ENCODE measurements at places on chromosomes 6 and 20.

GRCh38 chr6:30443657-30444450, 45.5 kb upstream of the HLA-E start:
- DNase-seq, result no peak

DNA sequence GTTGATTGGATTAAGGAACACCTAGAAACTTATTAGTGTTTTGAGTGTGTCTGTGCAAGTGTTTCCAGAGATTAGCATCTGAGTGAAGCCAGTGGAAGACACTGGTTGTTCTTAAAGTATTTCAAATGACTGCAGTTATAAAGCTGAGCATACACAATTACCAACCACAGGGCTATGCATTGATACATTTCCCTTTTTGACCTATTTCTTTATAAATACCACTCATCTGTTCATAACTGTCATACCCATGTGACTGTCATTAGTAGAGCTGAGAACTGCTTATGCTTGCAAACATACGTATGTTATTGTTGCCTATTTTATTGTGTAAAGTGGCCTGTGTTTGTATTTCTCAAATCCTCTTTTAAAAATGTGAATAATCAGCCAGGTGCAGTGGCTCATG, 15.3 kb upstream of the ZC3H12D start:
- DNase-seq, result no peak

DNA sequence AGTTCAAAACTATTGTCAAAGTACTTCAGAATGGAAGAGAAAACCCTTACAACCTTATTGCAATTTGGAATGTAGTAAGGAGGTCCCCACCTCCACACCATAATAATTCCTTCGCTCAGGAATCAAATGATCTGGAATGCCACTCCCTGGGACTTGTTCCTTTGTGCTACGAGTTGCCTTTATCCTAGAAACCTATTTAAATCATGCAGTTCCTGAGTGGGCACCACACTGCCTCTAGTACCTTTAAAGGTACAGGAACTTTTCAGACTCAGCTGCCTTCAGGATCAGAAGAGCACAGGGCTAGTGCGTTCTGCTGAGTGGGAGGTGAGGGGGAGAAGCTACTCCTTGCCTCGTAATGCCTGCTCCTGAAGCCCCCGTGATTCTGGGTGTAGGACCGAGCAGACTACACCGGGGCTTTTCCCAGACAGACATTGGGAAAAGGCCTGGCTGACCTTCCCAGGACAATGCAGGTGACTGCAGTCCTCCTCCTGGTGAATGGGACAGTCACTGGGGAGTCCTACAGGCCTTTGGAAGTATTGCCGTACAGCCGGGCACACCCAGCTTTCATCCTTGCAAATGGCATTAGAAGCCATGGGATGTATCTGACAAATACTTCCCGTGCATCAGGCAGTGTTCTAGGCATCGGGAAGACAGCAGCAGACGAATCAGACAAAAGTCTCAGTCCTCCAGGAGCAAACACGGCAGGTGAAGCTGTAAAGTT, 11.8 kb upstream of the TUBB2B start:
- no peak for DNase-seq

GRCh38 chr6:133701633-133702331, 187.1 kb upstream of the TCF21 start:
- DNase-seq, result no peak

DNA sequence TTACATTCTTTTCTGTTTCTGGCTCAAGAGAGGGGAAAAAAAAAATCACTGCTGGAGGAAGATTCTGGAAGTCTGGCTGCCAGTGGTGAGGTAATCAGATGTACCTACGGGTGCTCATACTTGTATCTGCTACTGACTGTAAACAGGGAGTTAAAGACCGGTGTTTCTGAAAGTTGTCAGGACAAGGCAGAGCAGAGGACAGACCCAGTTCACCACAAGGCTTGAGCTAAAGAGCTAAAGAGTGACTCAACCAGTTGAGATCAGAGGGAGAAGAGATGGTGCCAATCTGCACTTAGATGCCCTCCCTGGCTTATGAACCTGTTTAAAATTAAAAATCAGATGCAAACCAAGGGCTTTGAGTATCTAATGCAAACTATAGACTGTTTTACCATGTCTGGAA, 55.4 kb downstream of the CEP162 start:
- no peak for DNase-seq

- no peak for DNase-seq
These were observed 153.6 kb upstream of the CST7 start for GRCh38 chr20:24795436-24795835.

GRCh38 chr6:167550941-167551627, 226.2 kb downstream of the TTLL2 start:
- no peak for DNase-seq

- no peak for DNase-seq
These were observed 700.5 kb downstream of the COL12A1 start for GRCh38 chr6:74505391-74505790.

DNA sequence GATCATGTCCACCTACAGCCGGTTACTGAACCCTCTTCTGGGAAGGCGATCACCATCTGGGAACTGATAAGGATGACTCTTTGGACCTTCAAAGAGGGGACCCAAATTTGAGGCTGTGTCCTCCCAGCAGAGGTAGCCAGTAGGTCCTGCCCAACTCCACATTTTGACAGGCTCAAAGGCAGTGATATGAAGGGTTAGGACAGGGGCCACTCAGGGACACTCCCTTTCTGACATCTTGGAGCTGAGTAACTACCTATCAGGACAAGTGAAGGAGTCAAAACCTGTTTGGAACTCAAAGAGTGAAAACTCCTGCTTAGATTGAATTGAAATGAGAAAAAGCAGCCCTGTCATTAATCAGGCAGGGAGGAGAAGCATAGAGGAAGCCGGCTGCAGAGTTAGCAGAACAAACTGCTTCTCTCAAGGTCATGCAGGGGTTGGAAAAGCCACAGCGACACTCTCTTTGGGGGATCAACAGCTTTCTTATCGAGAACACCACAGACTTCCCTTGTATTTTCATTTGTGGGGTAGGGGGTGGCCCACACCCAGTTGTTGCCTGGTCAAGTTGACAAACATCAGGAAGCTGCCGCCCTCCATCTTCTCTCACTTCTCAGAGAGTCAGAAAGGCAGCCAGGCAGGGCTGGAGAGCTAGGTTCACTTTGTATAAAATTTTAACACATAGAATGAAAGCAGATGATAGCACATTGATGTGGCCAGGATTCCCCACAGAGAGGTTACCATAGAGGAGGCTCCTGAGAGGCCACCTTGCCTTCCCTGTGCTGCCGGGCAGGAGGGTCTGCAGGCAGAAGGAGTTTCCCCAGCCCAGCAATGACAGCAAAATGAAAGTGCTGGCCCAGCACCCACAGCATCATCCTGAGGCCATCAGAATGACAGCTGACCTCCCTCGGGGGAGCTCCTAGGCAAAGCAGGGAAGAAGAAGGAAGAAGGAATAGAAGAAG, 47.6 kb downstream of the AGPAT4 start:
- DNase-seq, result peak; percentile 13

DNA sequence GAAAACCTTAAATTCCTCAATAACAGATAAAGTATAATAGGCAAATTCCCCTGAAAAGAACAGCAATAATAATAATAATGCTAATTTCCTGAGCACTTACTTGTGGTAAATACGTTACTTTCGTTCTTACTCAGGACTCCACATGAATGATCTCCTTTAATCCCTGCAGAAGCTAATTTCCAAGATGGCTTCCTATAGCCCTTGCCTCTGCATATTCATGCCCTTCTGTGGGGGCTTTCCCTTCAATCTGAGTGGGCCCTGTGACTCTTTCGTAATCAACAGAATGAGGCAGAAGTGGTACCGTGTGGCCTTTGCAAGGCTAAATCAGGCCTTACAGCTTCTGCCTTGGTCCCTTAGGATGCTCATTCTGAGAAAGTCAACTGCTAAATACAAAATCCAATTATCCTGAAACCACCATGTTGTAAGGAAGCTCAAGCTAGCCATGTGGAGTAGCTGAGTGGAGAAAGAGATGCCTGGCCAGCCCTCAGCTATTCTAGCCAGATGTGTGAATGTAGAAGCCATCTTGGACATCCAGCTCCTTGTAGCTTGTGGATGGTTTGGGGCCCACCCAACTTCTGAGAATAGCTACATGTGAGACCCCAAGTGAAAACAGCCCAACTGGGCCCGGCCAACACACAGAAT, 50.5 kb downstream of the MCUR1 start:
- peak; percentile 56 for DNase-seq

DNA sequence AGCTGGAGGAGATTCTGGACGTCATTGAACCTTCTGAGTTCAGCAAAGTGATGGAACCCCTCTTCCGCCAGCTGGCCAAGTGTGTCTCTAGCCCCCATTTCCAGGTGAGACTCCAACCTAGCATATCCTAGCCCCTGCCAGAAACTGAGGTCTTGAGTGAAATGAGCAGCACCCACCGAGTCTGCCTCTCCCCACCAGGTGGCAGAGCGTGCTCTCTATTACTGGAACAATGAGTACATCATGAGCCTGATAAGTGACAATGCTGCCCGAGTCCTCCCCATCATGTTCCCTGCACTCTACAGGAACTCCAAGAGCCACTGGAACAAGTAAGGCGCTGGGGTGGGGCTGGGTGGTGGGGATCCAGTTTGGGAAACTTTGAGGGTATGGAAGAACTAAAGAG, 4.6 kb downstream of the MEA1 start:
- DNase-seq, result no peak

GRCh38 chr6:8657522-8657921, 222.2 kb upstream of the SLC35B3 start:
- no peak for DNase-seq

DNA sequence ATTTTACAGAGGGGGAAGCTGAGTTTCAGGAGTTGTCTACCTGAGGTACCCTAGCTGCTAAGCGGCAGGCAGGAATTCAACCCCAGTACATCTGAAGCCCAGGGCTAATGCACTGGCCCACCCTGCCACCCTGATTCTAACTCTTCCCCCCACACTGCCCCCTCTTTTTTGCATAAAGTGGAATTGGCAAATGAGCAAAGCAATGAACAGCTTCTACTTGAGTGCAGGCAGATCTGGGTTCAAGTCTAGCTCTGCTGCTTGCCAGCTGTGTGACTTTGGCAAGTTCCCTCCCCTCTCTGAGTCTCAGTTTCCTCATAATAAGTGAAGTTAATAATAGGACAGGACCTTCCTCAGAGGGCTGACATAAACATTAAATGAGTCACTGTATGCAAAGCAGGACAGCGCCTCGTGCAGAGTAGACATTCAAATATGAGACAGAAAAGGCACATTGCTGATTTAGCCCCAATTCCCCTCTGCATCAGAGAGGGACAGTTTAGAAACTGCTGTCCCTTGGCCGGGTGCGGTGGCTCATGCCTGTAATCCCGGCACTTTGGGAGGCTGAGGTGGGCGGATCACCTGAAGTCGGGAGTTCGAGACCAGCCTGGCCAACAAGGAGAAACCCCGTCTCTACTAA, 4.7 kb downstream of the ADA start:
- no peak for DNase-seq

Measured in activated naive CD8-positive, alpha-beta T cell treated with anti-CD3 and anti-CD28 coated beads, Interleukin-2, amount 50 U/mL, for 24 hours (primary cell).